ENCODE measurements at places on chromosomes 4 and X.

DNA sequence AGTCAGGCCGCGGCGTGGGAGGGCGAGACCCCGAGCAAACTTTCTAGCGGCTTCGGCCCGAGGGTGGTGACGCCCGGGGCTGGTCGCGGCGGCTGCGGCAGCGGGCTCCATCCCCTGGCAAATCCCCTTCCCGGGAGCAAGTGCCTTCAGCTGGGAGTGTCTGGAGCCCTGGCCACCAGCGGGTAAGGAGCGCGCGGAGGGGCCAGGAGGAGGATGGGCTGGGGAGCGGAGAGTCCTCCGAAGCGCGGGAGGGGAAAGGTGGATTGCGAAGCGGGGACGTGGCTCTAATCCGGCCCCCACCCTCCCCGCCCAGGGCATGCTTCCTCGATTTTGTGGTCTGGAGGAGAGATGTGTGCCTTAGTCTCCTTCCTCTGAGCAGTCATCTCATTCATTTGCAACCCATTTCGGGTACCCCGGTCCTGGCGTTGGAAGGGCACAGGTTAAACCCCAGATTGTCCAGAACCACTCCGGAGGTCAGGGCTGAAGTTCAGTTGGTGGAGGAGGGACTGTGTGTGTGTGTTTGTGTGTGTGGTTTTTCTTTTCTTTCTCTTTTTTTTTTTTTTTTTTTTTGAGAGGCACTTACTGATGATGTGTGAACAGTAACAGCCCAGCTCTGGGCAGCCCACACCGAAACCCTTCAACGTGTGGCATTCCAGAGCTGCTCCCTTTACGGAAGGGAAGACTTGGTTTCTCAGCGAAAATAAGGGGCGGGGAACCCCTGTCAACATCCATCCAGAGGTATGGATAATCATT lies 516 bp downstream of the SGMS2 start:
- DNase-seq = no peak

GRCh38 chr4:77665381-77666069 lies 59.9 kb downstream of the CXCL13 start:
- DNase-seq = no peak

GRCh38 chr4:99968330-99968729 lies 18.3 kb upstream of the H2AZ1 start:
- DNase-seq = no peak

DNA sequence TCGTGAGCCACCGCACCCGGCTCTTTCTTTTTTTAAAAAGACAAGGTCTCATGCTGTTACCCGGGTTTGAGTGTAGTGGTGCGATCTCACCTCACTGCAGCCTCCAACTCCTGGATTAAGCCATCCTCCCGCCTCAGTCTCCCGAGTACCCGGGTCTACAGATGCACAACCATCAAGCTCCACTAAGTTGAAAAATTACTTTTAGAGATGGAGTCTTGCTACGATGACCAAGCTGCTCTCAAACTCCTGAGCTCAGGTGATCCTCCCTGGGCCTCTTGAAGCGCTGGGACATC lies 2.0 kb downstream of the SLC25A6 start:
- no peak for DNase-seq

GRCh38 chrX:36462142-36462541 lies 542.6 kb downstream of the CFAP47 start:
- DNase-seq = no peak

DNA sequence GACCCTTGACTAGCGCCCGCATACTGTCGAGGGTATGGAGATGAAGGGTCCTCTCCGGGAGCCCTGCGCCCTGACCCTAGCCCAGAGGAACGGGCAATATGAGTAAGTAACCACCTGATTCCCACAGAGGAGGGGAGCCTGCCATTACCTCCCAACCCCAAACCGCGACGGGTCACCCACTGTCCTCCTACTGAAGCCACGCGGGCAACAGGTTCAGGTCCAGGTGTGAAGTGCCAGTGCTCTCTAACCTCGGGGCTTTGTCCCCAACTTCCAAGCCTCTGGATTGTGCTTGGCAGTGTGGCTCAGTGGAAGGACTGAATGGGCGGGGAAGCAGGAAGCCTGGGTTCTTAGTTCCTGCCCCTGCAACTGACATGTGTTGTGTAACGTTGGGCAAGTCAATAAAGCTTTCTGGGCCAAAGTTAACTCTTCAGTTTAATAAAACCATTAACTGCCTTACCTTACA lies 694 bp downstream of the OCRL start:
- DNase-seq = no peak

GRCh38 chrX:125378205-125378604 lies 58.5 kb downstream of the TEX13C start:
- DNase-seq = no peak

- DNase-seq = no peak
Measured at GRCh38 chr4:53571936-53572599, 19.2 kb downstream of the LNX1 start.
